Daoy (cell line): ENCODE measurements at places on chromosomes 1 and 21.

DNA sequence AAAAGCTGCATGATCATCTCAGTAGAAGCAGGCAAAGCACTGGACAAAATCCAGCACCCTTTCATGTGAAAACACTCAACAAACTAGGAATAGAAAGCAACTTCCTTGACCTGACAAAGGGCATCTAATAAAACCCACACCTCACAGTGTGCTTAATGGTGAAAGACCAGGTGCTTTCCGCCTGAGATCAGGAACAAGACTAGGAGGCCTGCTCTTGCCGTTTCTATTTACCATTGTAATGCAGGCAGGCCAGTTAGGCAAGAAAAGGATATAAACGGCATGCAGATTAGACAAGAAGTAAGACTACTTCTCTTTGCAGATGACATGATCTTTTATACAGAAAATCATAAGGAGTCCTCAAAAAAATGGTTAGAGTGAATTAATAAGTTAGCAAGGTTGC is 37.2 kb downstream of the SLC37A1 start:
- no peak for DNase-seq

GRCh38 chr21:37339552-37339939 is 27.0 kb upstream of the DYRK1A start:
- no peak for DNase-seq

- DNase-seq: no peak
Measured at GRCh38 chr1:145995964-145996432, 381 bp downstream of the TXNIP start.

GRCh38 chr1:172781513-172782140 is 122.7 kb downstream of the FASLG start:
- DNase-seq: no peak

DNA sequence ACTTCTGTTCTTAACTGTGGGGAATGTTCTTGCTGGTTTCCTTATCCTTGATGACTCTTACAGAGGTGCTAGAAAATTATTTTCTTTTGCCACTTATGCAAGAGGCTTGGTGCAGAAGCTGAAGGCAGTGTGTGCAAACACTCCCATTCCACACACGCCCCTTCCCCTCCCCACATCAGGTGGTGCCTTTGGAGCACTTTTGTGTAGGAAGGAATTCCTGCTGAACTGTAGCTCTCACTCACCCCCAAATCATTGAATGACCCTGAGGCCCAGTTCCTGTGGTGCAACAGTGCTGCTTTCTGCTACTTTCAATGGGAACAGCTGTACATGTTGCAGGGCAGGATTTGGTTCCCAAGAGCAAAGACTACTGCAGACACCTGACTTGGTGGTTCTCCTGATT is 101.8 kb downstream of the CD247 start:
- no peak for DNase-seq

GRCh38 chr1:115461526-115461925 is 123.5 kb upstream of the NGF start:
- DNase-seq: no peak

DNA sequence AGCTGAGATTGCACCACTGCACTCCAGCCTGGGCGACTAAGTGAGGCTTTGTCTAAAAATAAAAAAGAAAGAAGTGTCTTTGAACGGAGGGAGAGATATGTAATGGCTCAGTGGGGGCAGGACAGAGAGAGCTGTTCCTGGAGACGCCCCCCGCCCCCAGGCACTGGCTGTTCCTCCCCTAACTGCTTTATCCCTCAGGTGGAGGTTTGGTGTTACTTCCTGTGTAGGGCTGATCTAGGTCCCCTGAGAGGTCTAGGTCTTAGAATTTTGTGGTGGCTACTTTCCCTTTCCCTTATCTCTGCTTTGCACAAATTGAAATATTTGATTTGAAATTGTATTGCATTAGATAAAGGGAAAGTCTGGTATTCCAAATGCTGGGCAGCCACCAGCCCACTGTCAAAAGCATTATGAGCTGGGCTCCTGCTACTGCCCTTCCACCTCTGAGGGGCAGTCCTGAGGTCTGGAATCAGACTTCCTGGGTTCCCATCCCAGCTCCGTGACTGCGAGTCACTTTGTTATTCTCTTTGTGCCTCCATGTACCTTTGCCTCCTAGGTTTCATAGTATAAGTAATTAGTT is 134.8 kb upstream of the KIF26B start:
- DNase-seq: no peak

- DNase-seq: no peak
Measured at GRCh38 chr1:171909711-171910110, 68.4 kb downstream of the DNM3 start.

DNA sequence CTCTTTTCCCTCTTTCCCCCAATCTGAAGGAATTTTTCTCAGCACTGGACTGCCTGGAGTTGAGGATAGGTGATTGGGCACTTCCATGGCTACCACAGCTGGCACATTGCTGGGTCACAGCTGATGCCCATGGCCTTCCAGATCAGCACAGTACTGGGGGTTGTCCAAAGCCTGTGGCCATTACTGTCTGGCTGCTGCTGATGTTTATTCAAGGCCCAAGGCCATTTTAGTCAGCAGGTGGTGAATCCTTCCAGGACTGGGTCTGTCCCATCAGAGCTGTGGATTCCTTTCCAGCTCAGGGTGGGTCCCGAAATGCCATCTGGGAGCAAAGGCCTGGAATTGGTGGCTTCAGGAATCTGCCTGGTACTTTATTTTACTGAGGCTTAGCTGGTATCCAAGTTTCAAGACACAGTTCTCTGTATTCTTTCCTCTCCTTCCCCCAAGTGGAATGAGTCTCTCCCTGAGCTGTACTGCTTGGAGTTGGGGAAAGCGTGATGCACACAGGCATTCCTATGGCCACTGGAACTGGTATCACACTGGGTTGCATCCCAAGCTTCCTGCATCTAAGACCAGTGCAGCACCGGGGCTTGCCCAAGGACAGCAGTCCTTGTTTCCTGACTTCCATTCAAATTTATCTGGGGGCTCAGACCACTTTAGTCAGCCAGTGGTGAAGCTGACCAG is 19.1 kb downstream of the GPR88 start:
- no peak for DNase-seq

GRCh38 chr1:216216305-216216704 is 206.9 kb downstream of the USH2A start:
- peak; percentile 6 for DNase-seq

GRCh38 chr1:232620356-232620969 is 9.5 kb downstream of the SIPA1L2 start:
- peak; percentile 38 for DNase-seq

- DNase-seq: no peak
Measured at GRCh38 chr1:24513706-24514105, 11.1 kb downstream of the RCAN3 start.

DNA sequence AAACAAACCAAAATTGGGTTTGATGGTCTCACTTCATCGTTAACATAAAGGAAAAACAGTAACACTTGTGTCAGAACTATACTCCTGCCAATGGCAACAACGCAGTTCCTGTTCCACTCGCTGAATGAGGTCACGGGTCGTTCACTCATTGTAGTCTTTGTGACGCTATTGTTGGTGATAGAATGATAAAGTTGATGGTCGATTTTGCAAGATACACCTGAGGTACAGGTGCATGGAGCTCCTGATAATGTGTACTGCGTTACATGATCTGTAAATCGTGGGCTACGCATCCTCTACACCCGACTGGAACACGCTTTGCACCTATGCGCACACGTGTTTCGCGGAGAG is 391 bp upstream of the CENPS start:
- peak; percentile 11 for DNase-seq

GRCh38 chr1:71307451-71307850 is 226.6 kb upstream of the ZRANB2 start:
- no peak for DNase-seq

- no peak for DNase-seq
Measured at GRCh38 chr1:110690709-110691365, 16.1 kb upstream of the KCNA3 start.

- DNase-seq: peak; percentile 10
Measured at GRCh38 chr1:239884796-239885195, 206.9 kb upstream of the FMN2 start.

- DNase-seq: no peak
Measured at GRCh38 chr1:153643100-153643499, 9.2 kb downstream of the CHTOP start.

DNA sequence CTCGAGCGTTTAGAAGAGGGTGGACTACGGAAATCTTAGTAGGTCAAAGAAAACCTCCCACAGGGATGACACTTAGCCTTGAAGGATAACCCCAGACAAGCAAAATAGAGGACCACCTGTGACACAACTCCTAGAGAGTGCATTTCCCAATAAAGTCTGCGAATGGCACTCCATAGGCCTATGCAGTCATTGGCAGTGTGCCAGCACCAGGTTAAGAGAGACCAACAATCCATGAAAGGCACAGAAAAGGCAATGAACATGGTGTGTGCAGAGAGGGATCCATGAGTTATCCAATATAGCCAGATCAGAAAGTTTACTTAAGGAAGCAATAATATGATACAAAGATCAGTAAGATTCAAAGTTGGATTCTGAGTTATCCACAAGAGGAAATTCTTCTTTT is 45.2 kb upstream of the FMO2 start:
- DNase-seq: no peak

DNA sequence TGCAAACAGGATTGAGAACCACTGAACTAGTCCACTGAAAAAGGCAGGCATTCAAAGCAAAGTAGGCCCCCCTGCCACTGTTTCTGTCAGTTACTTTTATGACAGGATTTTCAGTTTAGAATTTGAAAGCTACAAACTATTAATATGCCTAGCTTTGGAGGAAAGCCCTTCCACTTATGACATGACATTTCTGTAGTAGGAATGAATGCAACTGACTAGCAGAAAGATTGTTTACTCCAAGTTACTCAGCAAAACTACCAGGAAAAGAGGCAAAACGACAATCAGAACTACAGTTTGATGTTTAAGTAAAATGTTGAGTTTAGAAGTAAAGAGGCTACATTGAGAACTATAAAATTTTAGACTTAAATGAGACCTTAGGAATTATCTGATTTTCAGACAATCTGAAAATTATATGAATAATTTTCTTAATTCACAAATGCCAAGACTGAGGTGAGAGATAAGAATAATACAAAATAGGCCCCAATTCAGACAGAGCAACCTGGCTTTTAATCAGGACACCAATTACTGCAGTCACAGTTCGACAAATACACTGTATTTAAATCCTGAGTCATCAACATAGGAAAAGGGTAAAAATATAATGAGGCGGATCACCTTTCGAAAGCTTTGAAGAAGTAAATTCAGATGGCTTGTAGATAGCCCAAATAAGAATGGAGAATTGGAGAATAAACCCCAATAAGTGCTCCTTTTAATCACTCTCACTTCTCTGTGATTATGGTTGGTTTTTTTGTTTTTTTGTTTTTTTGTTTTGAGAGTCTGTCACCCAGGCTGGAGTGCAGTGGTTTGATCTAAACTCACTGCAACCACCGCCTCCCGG is 2.2 kb downstream of the PRKAB2 start:
- no peak for DNase-seq

GRCh38 chr1:43448955-43449707 is 4.6 kb downstream of the HYI start:
- no peak for DNase-seq

DNA sequence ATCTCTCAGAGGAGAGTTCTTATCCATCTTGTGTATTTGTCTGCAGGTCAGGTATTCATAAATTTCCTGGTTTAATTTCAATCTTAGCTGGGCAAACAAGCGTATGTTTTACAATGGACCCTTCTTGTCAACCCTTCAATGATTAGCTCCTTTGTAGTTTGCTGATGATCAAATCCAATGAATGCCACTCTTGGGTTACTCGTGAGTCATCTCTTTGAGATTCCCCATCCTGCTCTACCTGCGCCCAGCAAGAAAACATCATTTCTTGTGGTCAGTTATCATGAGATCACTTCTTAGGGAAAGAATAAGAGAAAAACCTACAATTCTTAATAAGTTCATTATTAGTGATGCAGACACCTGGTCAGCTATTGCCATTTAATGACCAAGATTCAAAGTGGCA is 572.3 kb upstream of the PKN2 start:
- no peak for DNase-seq

DNA sequence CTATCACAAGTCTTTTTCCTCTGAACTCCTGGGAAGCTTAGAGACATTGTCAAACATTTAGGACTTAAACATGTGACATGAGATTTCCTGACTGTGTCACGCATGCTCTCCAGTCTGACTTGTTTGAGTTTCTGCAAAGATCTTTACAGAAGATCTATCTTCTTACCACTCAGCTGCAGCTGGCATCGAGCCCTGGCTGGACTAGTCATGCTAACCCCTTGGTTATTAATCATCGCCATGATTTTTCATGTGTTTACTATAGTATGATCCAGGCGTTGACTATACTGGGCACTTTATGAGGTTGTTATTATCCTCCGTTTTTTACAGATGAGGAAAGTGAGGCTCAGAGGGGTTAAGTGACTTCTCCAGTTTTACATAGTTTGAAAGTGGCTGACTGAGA is 18.1 kb upstream of the IRF2BP2 start:
- DNase-seq: peak; percentile 87

GRCh38 chr1:186418503-186418902 is 42.4 kb downstream of the PDC start:
- no peak for DNase-seq
